Posterior vena cava (tissue), 2 donors: ENCODE measurements at places on chromosomes 3 and 15.
A peak's percentile ranks its signal among the peaks of the same experiment; 100 is the strongest.

- no peak for DNase-seq
Measured at GRCh38 chr3:73056014-73056844, 5.2 kb upstream of the EBLN2 start.

GRCh38 chr3:22632536-22632935 is 570.6 kb upstream of the UBE2E2 start:
- DNase-seq = no peak

GRCh38 chr3:133525435-133525834 is 48.1 kb upstream of the CDV3 start:
- no peak for DNase-seq

DNA sequence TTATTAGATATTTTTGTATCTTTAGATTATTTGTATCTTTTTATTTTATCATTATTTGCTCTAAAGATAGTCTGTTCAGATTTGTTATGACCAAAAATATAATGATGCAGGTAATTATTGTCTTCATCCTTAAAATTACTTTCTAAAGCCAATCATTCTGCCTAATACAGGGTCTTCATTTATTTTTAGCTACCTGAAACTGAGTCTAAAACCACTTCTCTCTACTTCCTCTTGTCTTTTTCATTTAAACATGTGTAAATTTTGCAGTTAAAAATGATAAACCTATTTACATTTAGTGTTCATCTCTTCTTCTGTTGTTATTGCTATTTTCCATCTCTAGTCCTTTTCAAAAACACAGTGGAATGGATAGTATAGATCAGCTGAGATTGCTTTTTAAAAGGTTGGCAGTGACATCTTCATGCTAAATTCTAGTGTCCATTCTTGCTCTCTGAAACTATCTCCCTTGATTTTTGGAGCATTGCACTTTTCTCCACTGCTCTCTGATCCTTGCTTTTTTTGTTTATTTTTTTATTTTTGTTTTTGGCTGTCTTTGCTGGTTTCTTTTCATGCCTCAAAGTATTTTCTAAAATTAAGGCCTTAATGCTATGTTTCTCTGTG is 91.8 kb downstream of the UBE2E2 start:
- no peak for DNase-seq

GRCh38 chr3:148974726-148975125 is 16.6 kb upstream of the GYG1 start:
- DNase-seq = no peak

DNA sequence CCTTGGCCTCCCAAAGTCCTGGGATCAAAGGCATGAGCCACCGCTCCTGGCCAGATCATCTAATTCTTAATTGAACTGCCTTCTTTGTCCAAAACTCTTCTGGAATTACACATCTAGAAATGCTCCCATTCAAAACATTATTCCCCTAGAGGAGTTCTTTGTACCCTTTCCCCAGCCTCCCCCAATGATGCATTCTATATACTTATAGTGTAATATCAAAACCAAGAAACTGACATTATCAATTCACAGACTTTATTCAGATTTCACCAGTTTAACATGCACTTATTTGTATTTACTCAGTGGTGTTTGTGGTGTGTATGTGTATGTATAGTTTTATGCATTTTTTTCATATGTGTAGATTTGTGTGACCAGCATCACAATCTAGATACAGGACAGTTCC is 85.0 kb downstream of the PTPRG start:
- DNase-seq = no peak

DNA sequence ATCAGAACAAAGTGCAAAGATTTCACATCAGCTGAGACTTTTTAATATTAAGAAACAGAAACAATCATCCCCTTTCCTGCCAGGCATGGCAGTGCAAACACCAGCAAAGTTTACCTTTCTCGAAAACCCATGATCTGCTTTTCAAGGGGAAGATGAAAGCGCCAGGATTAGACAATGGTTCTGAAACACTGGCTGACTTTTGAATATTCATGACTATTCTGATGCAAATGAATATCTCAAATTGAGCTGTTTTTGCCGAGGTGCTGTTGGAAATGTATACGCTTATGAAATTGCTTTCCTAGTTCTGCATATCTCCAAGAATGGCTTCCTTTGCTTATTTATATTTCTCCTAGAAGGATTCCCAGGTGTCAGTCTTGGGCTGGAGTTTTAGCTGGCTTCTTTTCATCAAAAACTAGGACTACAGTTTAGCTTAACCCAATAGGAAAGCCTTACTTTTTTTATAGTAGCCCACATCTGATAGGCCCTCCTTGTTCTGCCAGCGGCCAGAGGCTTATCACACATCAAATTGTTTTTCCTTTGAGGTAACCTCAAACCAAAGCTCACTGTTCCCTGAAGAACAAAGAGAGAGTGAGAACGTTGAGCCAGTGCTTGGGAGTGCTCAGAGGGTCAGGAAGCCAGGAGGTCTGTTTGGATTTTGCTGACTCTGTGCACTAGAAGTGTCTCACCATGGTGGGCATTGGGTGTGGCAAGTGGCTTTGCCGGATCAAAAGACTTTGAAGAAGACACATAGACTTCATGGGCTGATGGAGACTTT is 74.0 kb upstream of the PLCL2 start:
- no peak for DNase-seq

GRCh38 chr3:11535243-11535960 is 108.3 kb downstream of the VGLL4 start:
- peak; percentile 70 for DNase-seq

DNA sequence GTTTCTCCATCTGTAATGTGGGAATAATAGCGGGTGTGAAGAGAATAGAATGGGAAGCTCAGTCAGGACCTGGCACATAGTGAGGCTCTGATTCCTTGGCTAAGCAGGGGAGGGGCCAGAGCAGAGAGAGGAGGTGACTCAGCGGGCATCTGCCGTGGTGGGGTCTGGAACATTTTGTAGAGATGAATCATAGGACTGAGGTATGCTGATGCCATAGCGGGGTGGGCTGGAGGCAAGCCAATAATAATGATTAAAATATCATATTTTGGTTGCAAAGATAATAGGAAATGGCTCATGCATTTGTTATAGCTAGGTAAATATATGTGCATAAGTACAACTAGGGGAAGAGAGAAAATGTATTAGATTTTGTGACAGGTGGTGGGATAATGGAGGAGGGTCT is 11.2 kb downstream of the TGM4 start:
- DNase-seq = no peak

DNA sequence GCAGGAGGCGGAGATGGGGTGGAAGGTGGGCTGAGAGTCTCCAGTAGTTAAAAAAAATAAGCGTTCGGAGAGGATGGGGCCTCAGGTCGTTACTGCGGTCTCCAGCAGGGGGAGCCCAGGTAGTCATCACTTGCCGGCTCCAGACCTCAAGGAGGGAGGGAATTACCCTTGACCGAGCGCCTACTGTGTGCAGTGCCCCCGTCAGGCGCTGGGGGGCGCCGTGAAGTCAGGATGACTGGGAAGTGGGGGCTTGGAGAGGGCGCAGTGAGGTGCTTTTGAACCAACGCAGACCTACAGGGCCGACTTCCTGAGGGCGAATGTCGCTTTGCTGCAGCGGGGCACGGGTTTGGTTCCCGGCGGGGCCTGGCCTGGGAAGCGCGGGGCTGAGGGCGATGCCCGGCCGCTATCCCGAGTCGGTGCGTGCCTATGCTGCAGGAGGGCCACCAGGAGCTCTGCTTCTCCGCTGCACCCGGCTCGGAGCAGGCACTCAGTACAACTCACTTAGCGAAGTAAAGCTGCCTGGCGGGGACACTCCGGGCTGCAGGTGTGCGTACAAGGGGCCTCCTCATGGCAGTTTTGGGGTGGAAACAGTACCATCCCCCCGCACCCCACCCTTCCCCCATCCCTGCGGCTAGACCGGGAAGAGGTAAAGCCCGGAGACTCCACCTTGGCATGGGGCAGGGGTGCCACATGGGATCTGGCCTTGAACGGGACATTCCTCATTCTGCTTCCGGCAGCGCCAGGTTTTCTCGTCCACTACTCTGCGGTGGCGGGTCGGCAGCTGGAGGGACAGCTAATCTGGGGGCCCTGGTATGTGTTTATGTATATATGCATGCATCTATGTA is 79.8 kb downstream of the RHCG start:
- peak; percentile 68 for DNase-seq

- no peak for DNase-seq
Measured at GRCh38 chr3:179599531-179599930, 4.9 kb downstream of the MRPL47 start.

DNA sequence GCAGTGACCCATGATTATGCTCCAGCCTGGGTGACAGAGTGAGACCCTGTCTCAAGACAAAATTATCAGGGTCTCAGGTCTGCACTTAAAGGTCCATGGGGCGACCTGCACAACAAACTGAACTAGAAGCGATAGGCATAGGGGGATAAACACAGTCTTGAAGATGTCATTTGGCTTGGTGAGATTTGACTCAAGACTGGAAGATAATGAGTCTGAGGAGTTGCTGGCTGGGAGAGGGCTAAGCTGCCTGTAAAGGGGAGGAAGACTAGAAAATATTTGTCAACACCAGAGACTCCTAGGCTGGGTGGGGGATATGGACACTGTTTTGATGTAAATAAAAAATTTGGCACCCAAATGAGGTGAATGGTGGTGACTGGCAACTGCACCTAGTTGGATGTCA is 19.8 kb downstream of the GHRL start:
- no peak for DNase-seq

DNA sequence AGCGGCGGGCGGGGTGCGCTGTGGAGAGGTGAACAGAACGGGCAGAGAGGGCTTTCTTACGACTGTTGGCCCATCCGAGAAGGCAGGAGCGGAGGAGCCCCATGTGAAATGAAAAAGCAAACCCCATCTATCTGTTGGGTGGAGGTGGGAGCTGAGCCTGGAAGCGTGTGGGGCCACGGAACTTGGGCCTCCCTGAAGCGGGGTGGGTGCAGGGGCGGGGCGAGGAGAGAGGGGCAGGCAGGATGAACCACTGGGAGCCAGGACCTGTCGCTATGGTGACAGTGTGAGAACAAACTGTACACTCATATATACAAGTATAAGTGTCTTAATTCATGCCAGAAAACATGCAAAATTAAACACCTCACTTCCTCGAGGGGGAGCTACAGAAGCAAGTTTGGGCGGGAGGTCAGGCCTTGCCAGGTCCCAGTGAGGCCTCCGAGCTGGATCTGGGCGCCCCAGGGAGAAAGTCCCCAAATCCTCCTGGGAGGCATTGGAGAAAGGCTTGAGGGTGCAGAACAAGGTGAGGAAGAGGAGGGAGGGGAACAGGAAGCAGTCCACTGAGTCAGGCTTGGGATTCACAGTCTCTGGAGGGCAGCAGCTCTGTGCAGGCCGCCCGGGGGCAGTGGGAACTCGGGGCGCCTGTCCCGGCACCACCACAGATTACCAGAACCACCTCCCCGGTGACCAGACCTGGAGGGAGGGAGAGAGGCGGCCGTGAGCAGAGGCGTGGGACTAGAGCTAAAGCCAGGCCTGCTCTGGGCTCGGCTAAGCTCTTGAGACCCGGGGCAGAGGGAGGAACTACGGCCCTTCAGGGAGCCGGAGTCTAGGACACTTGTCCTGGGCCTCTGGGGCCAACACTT is 34.8 kb downstream of the RBPMS2 start:
- DNase-seq = no peak
